ENCODE measurements at places on chromosomes 11 and 22.

DNA sequence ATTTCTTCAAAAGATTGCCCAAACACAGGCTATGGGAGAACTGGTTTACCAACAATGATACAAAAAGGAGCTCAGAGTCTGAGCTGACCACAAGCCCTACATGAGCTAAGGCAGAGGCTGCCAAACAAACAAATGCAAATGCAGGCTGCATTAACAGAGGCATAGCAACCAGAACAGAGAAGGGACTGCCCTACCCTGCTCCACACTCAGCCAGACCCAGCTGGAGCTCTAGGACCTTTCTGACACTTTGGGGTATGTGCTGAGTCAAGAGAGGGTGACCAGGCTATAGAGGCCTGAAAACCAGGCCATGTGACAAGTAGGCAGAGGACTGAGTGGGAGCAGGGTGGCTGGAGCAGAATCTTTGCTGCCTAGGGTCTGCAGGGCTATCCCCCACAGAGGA, 17.8 kb upstream of the P2RY2 start:
- no peak for DNase-seq

DNA sequence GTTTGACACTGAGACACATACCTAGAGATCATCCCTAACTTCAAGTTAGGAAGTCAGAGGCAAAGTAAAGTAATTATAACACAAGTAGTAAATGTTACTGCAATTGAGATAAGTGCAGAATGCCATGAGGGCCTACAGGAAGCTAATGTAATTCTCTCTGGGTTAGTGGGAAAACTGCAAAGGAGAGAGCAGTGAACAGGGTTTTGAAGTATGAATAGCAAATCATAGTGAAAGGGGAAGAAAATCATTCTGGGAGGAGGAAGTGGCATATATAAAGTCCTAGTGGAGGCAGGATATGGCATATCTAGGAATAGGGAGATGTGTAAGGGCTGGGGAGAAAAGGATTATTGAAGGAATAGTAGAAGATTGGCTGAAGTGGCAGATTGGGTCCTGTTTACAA, 27.9 kb downstream of the RNF169 start:
- DNase-seq, result no peak

GRCh38 chr11:13104619-13105236, 95.6 kb downstream of the RASSF10 start:
- DNase-seq, result no peak

- DNase-seq, result no peak
These were observed 100.5 kb downstream of the RASSF10 start for GRCh38 chr11:13109616-13110015.
